ENCODE measurements at places on chromosomes 1 and 21.

DNA sequence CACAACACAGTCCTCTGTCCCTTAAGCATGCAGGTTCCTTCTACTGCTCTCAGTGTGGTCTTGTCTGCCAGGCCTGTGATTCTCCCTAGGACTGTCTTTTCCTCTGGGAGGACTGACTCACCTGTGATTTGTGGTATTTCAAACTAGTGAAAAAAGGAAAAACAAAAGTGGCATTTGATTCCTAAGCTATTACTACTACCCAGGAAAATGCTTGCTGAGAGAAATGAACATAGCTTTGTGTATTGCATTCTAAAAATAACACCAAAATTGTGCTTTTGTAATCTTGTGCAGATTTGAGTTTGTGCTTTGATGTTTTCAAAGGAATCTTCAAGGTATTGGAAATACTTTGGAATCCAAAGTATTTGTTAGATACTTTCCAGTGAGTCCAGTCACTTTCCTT lies 57.0 kb downstream of the GPR161 start:
- DNase-seq, result no peak

- no peak for DNase-seq
Measured at GRCh38 chr1:33460144-33460543, 12.3 kb upstream of the ZSCAN20 start.

GRCh38 chr1:9350013-9350908 lies 57.6 kb downstream of the SPSB1 start:
- no peak for DNase-seq

DNA sequence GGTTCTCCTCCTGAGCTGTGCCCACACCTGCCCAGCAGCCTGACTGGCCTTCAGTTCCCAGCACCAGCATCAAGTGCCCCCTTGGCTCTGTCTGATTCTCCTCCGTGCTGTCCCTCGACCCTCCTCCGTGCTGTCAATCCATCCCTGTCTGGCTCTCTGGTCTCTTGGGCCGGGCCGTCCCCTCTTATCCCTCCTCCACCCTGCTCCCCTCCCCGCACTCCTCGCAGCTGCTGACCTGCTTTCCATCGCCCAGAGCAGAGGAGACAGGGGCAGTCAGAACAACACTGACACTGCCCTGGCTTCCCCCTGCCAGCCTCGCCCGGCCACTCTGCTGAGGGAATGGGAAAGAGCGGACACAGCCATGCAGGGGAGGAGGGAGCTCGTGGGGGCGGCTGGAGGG lies 267.4 kb downstream of the CAMTA1 start:
- no peak for DNase-seq

- no peak for DNase-seq
Measured at GRCh38 chr1:84949664-84950063, 47.2 kb downstream of the MCOLN2 start.

- DNase-seq, result no peak
Measured at GRCh38 chr1:164180824-164181223, 378.2 kb upstream of the PBX1 start.

GRCh38 chr1:157073944-157074685 lies 25.5 kb downstream of the ETV3L start:
- DNase-seq, result peak; percentile 76

DNA sequence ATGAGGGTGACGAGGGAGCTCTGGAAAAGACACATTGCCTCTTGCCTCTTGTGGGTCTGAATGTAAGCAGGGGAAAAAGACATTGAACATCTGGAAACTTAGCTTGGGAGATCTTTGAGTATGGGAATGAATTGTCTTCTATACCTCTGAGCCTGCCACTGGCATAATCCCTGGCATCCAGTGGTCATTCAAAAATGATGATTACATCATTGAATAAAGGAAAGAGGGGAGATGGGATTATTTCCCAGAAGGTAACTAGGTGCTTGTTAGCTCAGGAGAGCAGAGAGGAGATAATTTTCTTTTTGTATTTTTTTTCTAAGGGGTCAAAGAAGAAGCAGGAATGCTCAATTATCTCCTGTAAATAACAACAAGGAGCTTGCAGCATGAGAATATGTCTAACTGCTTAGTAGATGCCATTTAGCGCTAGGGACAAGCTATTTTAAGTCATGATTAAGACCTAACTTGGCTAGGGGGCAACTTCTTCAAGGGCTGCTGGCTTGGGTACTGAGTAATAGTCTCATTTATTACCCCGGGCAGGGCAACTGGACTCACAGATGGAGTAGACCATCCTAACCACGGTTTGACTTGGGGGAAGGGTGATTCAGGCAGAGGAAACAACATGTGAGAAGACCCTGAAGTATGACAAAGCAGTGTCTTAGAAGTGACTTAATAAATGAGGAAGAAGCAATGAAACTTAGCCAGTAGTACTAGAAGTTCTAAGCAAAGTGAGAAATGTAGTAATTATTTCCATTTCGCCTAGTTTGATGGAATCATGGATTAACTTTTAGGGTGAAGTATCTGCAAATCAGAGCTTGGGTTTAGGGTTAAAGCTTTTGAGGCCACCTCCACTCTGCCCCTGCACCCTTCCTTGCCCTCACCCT lies 11.0 kb upstream of the XCL2 start:
- no peak for DNase-seq

DNA sequence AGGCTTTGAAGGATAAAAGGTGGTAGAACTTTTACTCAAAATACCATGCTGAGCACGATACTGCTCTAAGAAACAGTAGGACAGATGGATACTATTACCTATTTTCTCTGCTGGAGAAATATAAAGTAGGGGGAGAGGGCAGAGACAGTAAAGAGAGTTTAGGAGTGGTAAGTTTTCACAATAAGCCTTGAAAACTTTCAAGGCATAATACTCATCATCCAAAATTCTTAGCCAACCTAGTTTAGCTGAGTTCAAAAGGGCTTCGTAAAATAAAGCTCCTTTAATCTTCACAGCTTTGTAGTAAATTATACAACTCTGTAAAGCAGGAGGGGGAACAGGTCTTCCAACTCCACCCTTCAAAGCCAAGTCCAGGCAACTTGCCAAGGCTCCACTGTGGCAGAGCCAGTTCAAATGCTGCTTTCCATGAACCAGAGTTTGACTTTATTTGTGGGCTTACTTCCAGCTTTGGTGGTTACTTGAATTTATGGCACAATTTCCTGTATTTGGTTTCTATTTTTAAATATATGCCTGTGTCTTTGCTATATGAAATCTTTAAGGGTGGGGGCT lies 15.5 kb downstream of the TEX38 start:
- peak; percentile 49 for DNase-seq

GRCh38 chr21:45151445-45152160 lies 77.2 kb downstream of the ADARB1 start:
- DNase-seq, result no peak

GRCh38 chr1:53541761-53542550 lies 82.8 kb downstream of the DMRTB1 start:
- DNase-seq, result no peak

GRCh38 chr21:44713130-44713529 lies 1.8 kb upstream of the TSPEAR start:
- DNase-seq, result no peak

GRCh38 chr1:70893381-70893780 lies 154.2 kb downstream of the PTGER3 start:
- DNase-seq, result no peak

DNA sequence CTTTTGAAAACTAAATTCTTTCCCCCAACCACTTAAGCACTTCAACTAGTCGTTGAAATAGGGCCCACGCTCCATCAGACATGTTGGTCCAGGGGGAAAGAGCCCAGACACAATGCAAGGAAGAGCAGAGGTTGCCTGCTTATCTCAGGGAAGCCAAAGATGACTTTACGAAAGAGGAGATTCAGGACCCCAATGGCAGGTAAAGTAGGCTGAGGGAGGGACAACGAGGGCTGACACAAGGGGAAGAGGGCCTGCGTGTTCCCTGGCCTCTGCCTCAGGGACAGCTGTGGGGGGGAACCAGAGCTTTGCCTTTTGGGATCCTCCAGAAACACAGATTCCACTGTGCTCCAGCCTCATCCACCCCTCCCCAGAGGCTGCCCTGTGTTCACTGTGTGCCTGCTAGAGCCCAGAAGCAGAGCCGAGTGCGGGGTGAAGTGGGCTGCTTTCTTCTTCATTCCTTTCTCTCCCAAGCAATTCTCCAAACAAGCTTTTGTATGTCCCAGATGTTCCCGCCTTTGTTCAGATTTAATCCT lies 135.5 kb upstream of the GRIK3 start:
- no peak for DNase-seq

- no peak for DNase-seq
Measured at GRCh38 chr1:195096051-195096521, 1512.2 kb downstream of the KCNT2 start.

DNA sequence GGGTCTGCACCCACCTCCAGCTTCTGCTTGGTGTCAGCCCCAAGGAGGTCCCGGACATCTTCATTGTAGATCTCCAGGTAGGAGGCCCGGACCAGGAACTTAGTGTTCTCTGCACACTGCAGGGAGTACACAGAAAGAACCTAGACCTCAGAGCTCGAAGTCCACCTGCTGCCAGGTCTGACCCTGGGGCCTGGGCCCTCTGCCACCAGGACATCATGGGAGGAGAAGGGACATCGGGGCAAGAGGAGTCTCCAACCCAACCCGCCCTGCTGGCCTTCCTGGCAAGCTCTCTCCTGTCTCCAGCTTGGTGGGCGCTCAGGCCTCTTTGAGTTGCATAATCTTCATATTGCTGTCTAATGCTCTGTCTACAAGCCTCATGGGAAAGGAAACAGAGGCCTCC lies 4.4 kb downstream of the KIF17 start:
- no peak for DNase-seq

DNA sequence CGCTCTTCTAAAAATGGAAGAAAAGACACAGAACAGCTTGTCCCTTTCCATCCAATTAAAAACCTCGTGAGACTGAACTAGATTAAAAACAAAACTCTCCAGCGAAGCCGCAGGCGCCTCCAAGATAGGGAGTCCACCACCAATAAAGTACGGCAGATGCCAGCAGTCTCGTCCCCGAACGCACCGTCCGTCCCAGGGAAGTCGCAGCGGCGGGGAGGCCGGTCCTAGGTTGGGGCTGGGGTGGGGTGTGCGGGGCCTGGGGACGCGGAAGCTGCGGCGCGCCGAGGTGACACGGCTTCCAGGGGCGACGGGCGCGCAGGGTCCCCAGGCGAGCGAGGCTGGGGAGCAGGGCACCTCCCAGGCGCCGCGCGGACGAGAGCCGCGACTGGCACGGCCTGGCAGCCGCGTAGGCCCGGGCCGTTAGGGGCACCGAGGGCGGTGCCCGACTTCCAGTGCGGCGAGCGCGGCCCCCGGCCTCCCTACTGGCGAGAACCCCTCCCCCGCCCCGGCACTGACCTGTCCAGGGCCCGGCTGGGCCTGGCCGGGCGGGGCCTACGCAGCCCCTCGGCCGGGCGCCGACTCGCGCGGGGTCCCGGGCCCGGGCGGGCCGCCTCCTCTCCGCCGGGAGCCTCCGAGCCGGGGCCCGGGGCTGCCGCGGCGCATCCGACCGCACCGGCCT lies 28.3 kb upstream of the A3GALT2 start:
- DNase-seq, result no peak

GRCh38 chr21:32549886-32550285 lies 35.4 kb downstream of the TCP10L start:
- DNase-seq, result no peak

GRCh38 chr1:10338611-10339010 lies 60.3 kb upstream of the PGD start:
- DNase-seq, result no peak

- no peak for DNase-seq
Measured at GRCh38 chr1:14983277-14983676, 170.3 kb upstream of the TMEM51 start.

- DNase-seq, result no peak
Measured at GRCh38 chr1:153122831-153123421, 9.6 kb upstream of the SPRR2F start.

DNA sequence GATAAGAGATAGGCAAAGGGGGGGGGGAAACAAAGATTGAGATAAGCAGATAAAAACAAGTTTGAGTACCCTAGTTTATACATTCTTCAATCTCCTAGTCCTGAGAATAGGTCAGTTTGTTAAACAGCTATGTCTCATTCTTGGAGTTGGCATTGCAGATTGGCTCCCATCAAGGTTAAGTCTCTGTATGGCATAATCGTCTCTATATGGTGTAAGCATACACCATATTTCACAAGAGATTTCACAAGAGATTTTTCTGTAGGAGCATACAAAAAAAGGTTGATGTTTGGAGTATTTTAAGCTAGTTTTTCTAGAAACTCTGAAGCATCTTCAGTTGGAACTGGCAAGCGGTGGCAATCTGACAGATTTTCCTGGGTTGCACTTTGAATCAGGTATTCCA lies 35.8 kb downstream of the NCAM2 start:
- DNase-seq, result no peak

- no peak for DNase-seq
Measured at GRCh38 chr1:51255331-51255730, 19.3 kb downstream of the RNF11 start.

All from KBM-7 (cell line).